RPMI8226 (cell line): ENCODE measurements at places on chromosomes 6 and 20.

DNA sequence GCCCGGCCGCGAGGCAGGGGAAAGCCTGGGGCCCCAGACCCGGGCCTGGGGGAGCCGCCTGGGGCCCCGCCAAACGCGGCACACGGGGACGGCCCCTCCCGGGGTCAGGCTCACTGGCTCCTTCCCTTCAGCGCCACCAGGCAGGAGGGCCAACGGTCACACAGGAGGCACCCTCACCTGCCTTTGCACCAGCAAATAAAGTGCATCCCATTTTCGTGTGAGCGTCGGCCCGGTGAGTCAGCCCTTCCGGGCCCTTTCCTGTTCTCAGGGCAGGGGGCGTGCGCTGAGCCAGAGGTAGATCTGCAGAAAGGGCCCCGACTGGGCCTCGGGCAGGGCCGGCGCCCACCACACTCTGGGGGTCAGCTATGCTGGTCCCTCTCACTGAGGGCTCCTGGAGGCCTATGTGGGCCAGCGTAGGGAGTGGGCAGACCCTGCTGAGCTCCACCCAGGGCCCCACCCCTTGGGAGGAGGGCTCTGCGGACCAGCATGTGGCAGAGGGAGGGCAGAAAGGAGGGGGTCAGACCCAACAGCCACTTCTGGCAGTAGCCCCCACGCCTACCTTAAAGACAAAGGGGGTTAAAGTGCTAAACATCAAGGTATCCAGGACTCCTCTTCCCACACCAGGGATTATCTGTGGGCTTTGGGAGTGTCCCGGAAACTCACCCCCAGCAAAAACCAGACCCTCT is 931 bp upstream of the UCKL1 start:
- peak; percentile 85 for DNase-seq

GRCh38 chr6:2737885-2738284 is 12.8 kb downstream of the MYLK4 start:
- no peak for DNase-seq

- no peak for DNase-seq
Observed at GRCh38 chr20:58755062-58755697, 62.6 kb downstream of the NPEPL1 start.

- DNase-seq = no peak
Observed at GRCh38 chr6:48177786-48178185, 66.8 kb upstream of the PTCHD4 start.

- no peak for DNase-seq
Observed at GRCh38 chr6:16002332-16003196, 126.3 kb upstream of the MYLIP start.

- DNase-seq = no peak
Observed at GRCh38 chr20:41951615-41952014, 333.4 kb upstream of the CHD6 start.
